Hepatocyte (in vitro differentiated cells): ENCODE measurements at places on chromosomes 1 and 21. TPM values are rescaled to one million over a fixed set of nuclear protein-coding genes. Genes with fewer than 3 reads are reported as not detected.

Gene PDC
- total RNA-seq = not detected in 2 replicates

GRCh38 chr1:34918977-34919561 lies 10.4 kb downstream of the DLGAP3 start:
- no peak overlapping the region for H3K4me3 ChIP-seq
- H3K36me3 ChIP-seq = no peaks in the 10 kb centered on the region
- H3K4me1 ChIP-seq = no peaks in the 10 kb centered on the region
- H3K27ac ChIP-seq = no peak overlapping the region
- no peak for DNase-seq

DNA sequence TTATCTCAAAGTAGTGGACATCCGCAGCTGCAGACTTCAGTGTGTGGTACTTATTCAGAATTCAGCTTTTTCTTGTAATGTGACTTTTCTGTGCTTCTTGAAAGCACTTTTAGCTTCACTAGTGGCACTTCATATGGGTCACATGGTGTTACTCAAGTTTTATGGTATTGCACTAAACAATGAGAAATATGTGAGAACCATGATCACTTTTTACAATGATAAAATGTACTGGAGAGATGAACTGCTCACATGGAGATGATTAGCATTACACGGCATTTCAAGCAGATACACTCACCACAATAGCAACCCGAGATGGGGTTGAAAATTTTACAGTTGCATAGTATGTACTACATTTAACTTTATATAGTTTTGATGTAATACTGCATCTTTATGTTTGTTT lies 40.1 kb upstream of the GPR52 start:
- DNase-seq = no peak
- no peaks in the 10 kb centered on the region for H3K27me3 ChIP-seq
- H3K4me1 ChIP-seq = no peaks in the 10 kb centered on the region
- H3K27ac ChIP-seq = no peak overlapping the region
- H3K4me3 ChIP-seq = no peak overlapping the region
- no peaks in the 10 kb centered on the region for H3K36me3 ChIP-seq

Gene LCE2A
- total RNA-seq = not detected in 2 replicates

Gene MIXL1
- 0.07 TPM in 1 of 2 replicates, not detected in the other for total RNA-seq

Gene ADCY10
- total RNA-seq = 0.93 and 1.4 TPM in 2 replicates

DNA sequence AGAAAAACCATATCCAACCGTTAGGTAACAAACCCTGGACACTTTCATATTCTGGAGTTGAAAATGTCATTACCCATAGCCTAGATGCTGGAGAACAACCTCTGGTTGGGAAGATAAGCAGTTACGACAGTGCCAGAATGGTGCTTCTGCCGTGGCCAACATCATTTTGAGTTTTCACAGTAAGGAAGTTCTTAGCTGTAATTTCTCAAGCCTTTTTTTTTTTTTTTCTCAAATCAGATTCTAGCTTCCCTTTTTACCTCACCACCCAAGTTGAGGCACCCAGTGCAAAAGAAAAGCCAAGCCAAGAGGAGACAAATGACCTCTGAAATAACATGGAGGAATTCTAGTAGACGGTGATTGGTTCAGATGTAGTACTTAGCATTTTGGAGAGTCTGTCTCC lies 21.8 kb downstream of the PPT1 start:
- H3K4me3 ChIP-seq = no peak overlapping the region
- no peak overlapping the region for H3K27ac ChIP-seq
- no peak for DNase-seq
- H3K27me3 ChIP-seq = no peaks in the 10 kb centered on the region

GRCh38 chr1:212109728-212110127 lies 74.2 kb downstream of the DTL start:
- H3K36me3 ChIP-seq = no peaks in the 10 kb centered on the region
- no peak overlapping the region for H3K4me3 ChIP-seq
- peaks cover 27% of the 10 kb centered on the region for H3K4me1 ChIP-seq

Gene ANGPTL3
- total RNA-seq = 81.8 and 88.6 TPM in 2 replicates
